ENCODE measurements at places on chromosomes 13 and 19.

DNA sequence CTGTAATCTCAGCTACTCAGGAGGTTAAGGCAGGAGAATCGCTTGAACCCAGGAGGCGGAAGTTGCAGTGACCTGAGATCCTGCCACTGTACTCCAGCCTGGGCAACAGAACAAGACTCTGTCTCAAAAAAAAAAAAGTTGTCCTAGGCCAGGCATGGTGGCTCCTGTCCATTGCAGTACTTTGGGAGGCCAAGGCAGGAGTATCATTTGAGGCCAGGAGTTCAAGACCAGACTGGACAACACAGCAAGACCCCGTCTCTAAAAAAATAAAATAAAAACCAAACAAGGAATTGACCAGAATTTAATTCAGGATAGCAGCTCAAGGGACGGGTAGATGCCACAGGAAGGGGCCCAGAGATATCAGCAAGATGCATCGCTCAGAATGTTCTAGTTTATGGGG lies 4.9 kb downstream of the SULT2B1 start:
- no peak for DNase-seq

DNA sequence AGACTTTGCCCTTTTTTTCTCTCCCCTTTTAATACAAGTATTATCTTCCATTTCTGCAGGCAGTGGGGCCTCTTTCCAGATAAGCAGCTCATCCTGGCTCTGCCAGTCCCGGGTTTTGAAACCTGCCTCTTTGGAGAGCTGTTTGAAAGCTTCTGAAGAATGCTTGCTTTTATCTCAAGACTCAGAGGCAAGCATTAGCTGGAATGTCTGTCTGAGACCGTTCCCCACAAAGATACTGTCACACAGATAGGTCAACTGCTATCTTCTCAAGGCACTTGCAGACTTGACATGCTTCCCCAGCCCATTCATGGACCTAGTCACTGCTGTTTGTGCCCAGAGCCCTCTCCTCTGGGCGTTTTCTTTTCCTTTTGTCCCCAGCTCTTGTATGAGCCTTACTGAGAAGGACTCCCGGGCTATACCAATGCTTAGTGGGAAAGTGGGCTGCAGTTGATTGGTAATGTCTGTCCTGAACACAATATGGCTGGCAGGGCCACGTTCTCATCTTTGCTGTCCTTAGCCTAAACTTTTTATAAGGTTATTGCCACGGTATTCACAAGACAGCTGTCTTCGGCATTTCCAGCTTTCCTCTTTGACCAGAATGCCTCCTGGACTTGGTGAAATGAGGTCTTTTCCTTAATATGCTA lies 13.4 kb downstream of the SERP2 start:
- no peak for DNase-seq

- no peak for DNase-seq
Observed at GRCh38 chr19:2045501-2046045, 5.5 kb downstream of the MKNK2 start.

DNA sequence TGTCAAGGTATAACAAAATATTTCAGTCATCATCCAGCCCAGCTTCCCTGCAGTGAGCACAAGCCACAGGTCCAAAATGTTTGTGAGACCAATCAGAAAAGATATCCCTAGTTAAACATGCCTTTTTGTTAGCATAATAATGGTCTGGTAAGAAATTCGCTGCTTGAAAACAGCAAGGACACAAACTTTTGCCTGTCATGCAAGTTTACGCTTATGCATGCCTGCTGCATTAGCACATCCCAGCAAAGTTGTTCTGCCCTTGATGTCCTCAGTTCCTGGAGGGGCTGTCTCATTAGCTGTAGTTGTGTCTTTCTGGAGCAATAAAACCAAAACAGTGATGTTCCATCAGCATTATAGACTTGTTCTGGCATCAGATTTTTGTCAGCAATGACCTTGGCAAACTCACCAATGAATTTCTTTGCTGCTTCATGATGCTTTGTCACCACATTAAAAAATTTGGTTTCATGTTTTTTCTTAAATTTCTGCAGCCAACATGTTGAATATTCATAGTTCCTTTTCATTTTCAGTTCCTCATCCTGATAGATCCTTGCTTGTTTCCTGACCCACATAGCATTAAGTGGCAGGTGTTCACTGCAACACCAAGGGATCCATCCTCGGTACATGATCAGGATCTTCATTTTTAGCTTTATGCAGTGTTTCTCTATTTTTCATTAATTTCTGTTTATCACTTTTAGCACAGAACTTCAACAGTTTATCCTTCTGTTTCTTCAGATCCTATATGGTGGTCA lies 72.0 kb upstream of the GPR183 start:
- no peak for DNase-seq

- no peak for DNase-seq
Observed at GRCh38 chr13:108276060-108276459, 6.5 kb downstream of the TNFSF13B start.

- DNase-seq, result no peak
Observed at GRCh38 chr13:76656500-76656899, 229.7 kb downstream of the KCTD12 start.

- no peak for DNase-seq
Observed at GRCh38 chr13:105016266-105016665, 1519.2 kb downstream of the EFNB2 start.

DNA sequence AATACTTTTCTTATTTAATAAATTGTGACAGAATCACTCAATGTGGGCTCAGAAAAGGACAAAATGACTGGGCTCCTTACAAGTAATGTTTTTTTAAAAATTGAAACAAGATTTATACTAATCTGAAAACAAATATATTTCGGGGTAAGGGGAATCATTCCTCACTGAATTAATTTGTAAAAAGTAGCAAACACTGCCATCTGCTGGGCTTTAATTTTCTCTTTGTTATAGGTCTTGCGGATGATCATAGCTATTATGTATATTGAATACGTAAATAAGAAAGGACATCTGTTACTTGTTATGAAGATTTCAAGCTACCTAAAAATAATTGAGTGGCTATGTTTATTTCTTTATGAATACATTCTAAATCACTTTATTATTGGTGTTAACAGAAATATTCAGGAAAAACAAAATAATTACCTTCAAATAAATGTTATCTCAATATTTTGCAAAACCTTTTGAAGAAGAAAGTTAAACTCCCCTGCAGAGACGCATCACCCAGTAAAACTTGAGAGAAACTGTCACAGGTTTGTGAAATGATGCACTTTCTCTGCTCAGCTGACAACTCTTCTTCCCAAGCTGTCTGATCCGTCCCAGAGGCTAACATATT lies 17.8 kb upstream of the ENOX1 start:
- DNase-seq, result no peak

DNA sequence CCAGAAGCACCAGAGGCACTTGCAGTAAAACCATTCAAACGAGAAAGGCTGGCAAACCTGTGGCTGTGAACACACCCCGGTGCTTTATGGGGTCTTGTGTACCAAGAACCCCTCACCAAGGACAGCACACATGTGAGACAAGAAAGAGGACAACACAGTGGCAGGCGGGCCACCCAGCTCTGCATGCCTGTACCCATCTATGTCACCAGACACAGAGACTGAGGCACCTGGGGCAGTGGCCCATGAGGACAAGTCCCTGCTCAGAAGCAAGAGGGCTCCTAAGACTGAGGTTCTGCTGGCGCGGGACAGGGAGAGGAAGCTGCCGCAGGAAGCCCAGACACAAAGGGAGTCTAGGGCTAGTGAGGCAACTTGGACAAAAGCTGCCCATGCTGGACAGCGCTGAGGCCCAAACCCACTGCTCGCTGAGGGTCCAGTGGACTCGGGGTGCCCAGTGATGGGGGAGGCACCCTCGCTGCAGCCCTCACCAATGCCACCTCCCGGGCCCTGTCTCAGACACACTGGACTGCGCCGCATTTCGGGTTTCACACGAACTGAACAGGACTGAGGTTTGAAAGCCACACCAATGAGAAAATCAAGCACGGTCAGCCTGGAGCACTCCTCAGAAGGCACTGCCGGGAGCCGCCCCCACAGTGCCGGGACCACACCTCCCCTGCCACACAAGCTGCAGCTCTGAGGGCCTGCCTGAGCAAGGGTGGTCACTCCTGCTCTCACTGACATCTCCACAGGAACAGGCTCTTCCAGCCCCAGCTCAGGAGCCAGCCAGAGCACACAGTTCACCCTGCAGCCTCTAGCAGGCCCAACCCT lies 232.7 kb downstream of the TUBA3C start:
- DNase-seq, result no peak

- no peak for DNase-seq
Observed at GRCh38 chr19:784541-784940, 12.7 kb upstream of the PTBP1 start.

DNA sequence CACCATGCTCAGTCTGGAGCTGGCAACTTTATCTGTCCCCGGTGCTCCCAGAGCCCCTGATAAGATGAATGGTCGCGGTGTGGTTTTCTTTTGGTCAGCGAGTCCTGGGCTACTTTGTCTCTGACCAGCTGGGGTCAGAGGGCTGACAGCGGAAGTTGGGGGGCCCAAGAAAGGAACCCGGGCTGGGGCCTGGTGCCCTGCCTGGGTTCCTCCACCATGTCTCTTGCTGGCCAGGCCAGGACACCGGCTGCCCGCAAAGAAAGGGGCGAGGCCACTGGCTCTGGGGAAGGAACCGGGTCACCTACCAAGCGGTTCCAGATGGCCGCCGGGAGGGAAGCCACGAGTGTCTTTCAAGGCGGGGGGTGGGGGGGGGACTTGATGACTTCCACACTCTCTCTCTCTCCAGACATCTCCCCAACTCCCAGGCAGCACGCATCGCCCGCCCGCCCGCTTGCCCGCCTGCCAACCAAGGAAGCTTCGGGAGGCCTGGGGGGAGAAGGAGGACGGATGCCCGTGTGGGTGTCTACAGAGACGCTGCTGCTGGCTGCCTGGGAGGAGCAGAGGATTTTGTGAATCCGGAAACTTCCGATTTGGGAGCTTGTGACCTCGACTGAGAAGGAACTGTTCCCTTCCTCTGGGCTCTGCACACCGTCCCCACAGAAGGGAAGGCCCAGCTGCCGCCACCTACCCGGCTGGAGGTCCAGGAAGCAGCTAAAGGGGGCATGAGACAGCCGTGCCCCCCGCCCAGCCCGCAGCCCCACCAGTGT lies 1.1 kb downstream of the PIP5K1C start:
- DNase-seq, result no peak

DNA sequence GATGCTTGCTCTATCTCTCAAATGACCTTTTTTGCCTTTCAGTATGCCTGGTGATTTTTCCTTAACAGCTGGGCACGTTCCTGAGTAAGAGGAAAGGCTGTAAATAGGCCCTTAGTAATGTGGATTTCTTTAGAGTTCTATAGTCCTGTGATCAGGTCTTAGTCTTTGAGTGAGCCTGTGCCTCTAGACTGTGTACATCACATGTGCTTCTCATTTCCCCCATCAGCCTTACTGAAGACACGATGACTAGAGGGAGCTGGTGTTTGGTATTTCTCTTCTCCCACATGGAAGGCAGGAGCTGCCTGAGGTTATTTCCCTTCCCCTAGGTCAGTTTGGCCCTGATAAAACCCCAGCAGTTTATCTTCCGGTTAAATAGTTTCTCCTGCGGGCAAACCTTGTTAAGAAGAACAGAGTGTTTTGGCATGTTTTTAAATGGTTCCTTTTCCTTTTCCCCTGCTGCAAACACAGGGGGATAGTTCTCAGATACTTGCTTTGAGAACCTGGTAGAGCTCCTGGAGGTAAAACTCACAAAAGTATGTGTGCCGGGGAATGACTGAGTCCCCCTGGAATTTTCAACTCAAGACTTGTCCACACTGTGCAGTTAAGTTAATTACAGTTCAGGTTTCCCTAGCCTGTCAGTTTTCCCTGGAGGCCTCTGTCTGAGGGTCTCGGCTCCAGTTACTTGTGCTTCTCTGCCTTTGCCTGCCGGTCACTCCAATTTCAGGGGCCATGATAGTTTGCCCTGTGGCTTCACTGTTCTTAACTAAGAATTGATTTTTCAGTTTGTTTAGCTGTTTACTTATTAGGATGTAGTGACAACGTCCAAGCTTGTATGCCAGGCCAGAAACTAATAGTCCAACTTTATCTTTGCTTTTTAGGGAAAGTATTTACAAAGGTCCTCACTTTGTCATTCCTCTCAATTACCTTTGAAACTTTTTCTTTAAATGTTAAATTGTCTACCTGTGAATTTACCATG lies 94.4 kb downstream of the URI1 start:
- DNase-seq, result no peak

DNA sequence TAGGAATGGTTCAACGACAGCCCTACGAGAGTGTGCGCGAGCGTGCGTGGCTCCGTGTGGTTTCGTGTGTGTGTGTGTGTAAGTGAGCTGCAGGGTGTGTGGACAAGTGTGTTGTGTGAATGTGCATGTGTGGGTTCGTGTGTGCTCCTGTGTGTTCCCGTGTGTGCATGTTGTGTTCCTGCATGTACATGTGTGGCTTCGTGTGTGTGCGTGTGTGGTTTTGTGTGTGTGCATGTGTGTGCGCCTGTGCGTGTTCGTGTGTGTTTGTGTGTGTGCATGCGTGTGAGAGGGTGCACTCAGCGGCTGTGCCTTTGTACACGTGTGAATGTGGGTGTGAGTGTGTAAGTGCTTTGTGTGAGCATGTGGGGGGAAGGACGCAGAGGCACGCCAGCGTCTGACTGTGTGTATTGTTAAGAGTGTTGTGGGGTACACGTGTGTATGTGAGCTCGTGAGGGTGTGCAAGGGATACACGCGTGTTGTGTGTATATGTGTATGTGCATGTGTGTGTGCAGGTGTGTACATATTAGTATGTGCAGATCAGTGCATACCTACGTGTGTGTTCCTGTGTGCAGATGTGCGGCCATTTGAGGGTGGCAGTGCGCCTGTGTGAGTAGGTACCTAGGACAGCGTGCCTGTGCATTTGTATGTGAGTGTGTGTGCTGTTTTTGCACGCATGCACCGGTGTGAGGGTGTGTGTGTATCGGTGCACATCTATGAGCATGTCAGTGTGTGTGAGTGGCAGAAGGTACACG lies 24.3 kb upstream of the ONECUT3 start:
- DNase-seq, result no peak

DNA sequence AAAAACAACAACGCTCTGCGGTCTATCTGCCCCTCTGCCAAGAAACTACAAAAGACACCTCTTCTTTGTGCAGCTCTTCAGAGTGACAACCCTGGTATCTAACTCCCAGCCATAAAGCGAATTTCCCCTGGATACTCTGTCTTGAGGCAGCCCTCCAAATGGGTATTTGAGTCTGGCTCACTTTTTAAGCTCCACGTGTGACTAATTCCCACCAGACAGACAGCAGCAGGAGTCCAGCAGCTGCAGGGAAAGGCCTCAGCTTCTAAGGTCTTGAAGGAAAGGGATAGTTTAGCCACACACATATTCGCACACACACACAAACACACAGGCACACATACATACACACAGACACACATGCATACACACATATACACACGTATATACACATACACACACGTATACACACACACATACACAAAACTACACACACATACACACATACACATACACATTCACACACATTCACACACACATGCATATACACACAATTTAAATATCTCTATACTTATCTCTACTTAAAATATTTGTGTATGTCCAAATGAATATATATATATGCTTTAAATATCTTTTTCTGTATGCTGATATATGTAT lies 188.8 kb downstream of the TSHZ3 start:
- DNase-seq, result no peak

- no peak for DNase-seq
Observed at GRCh38 chr13:33480561-33480960, 195.0 kb upstream of the STARD13 start.

- DNase-seq, result no peak
Observed at GRCh38 chr13:45796426-45797235, 54.9 kb downstream of the SIAH3 start.

GRCh38 chr13:36217456-36217855 lies 3.1 kb upstream of the SOHLH2 start:
- DNase-seq, result no peak

GRCh38 chr19:33402421-33403220 lies 29.1 kb downstream of the CEBPG start:
- no peak for DNase-seq

- DNase-seq, result no peak
Observed at GRCh38 chr13:83577183-83577582, 305.1 kb downstream of the SLITRK1 start.

- no peak for DNase-seq
Observed at GRCh38 chr19:4375164-4376027, 25.0 kb downstream of the SH3GL1 start.
